ENCODE measurements at places on chromosomes 11 and 22.

GRCh38 chr22:47143249-47143938 is 380.9 kb downstream of the TBC1D22A start:
- DNase-seq = no peak

- DNase-seq = peak; percentile 86
Measured at GRCh38 chr11:41392596-41392995, 66.9 kb downstream of the LRRC4C start.

DNA sequence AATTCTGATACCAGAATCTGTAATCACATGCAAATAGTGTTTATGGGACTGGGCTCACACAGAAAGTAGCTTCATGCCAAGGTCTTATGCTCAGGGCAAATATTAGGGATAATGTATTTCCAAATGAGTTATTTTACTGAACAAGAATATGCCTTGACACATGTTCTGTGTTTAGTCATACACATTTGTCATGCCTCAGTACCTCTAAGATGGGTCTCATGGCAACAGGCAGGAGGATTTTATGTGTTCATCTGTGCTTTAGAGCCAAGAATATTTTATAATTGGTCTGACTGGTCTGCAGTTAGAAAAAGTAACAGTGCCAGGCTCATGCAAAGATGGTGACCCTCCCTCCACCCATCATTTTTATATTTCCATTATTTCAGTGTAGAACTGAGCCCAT is 49.1 kb downstream of the JAM3 start:
- DNase-seq = no peak

DNA sequence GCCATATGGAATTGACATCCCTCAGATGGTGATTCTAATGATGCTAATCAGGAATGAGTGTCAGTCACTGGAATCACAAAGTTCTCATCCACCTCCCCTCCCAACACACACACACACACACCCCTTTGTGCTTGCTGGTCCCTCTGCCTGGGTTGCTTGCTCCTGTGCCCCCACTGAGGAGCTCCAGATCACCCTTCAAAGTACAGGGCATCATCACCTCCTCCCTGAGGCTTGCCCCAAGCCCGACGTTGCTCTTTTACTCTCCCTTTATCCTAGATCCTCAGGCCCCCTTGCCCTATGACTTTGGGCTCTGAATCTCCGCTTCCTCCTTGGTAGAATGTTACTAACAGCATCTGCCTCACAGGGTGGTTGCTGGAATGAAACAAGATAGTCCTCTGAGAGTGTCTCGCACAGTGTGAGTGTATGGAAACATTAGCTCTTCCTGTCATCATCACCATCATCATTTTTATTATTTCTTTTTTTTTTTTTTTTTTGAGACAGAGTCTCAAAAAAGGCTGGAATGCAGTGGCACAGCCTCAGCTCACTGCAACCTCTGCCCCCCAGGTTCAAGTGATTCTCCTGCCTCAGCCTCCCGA is 3.4 kb downstream of the TOM1 start:
- DNase-seq = no peak

GRCh38 chr11:108906329-108906728 is 241.5 kb downstream of the DDX10 start:
- no peak for DNase-seq

DNA sequence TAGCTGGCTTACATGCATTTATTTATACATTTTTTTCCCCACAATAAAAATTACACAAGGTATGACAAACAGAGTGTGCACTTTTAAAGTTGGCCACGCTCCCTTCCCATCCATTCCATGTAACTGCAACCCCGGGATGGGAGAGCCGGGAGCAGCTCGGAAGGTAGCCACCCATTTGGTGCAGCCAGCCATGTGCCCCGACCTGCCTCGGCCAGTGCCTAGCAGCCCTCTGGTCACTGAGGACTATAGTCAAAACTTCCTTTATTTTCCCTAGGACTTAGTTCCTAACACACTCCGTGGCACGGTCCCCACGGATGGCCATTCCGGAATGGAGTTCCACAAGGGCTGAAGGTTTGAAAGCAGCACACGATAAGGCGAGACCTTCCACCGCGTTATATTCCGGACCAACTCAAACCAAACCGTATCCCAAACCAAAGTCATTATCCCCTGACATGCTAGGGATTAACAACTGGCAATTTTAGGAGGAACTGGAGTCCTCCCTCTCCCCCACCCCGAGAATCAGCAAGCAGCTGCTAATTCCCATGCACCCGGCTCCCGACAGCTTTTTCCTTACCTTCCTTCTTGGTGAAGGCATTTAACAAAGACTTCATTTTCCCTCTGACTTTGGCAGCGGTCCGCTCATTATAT is 426.4 kb downstream of the SHANK2 start:
- DNase-seq = peak; percentile 28

DNA sequence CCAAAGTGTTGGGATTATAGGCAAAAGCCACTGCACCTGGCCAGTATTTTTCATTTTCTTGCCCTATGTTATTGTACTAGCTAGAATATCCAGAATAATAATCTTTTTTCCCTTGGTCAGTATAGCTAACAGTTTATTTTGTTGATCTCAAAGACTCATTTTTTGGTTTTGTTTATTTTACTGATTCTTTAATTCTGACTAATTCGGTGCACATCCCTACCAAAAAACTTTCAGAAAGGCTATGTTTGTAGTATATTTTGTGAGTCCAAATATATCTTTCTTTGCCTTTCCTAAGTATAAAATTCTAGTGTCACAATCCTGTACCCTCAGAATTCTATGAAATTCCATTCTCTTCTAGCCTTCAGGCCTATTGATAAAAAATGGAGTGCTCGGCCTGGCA is 84.3 kb downstream of the PHF21A start:
- no peak for DNase-seq

DNA sequence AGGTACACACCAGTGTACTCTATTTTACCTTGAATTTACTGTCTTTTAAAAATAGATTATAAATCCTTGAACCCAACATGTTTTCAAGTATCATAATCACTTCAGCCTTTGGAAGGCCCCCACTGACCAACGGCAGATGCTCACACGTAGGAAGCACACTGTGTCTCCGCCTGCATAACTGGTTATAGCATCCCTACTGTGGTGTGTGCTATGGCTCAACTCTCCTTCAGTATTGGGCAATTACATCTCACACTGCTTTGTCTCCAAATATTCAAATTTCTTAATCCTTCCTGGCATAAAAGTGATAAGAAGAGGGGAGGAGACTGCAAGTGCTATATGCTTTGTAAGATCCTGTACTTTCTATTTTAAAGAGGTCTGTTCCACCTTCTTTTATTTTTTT is 165.7 kb downstream of the CADM1 start:
- DNase-seq = no peak

GRCh38 chr22:19667872-19668740 is 46.2 kb upstream of the SEPTIN5 start:
- no peak for DNase-seq

- DNase-seq = no peak
Measured at GRCh38 chr11:64723907-64724862, 1.2 kb upstream of the NRXN2 start.

GRCh38 chr11:72389116-72389515 is 45.2 kb downstream of the CLPB start:
- no peak for DNase-seq

DNA sequence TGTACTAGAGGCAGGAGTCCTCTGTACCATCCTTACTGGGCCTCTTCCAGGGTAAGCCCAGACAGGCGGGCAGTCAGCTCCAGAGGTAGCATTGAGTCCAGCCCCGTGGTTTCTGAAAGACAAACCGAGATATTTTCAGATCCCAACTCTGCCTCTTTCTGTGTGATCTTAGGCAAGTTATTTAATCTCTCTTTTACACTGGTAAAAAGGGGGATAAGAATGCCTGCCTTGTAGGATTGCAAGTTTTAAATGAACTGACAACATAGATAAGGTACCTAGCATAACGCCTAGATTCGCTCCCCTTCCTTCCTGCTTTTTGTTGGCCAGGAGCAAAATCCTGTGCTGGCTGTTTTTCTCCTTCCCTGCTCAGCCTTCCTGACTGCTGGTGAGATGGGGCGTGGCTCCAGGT is 56.4 kb upstream of the NNMT start:
- DNase-seq = no peak

- no peak for DNase-seq
Measured at GRCh38 chr11:101508370-101508769, 75.4 kb downstream of the TRPC6 start.

- no peak for DNase-seq
Measured at GRCh38 chr22:39765661-39766060, 127.9 kb downstream of the ENTHD1 start.

DNA sequence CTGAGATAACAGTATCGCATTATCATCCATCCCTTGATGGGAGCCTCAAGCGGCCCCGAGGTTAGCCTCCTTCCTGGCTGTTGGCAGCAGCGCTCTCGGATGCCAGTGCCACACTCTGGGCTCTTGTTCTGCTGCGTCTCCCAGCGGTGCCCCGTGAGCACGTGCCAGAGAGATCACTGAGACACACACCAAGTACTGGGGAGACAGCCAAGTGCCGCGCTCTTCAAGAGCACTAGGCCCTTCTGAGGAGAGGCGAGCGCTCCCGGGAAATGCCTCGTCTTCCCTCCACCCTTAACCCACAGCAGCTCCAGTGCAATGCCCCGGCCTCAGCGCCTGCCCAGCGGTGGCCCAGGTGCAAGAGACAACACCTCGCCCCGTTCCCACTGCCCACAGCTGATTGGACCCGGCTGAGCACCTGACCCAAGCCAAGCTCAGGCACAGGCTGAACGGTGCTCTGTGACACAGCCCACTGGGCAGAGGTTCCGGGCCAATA is 248.3 kb upstream of the NARS2 start:
- DNase-seq = no peak

DNA sequence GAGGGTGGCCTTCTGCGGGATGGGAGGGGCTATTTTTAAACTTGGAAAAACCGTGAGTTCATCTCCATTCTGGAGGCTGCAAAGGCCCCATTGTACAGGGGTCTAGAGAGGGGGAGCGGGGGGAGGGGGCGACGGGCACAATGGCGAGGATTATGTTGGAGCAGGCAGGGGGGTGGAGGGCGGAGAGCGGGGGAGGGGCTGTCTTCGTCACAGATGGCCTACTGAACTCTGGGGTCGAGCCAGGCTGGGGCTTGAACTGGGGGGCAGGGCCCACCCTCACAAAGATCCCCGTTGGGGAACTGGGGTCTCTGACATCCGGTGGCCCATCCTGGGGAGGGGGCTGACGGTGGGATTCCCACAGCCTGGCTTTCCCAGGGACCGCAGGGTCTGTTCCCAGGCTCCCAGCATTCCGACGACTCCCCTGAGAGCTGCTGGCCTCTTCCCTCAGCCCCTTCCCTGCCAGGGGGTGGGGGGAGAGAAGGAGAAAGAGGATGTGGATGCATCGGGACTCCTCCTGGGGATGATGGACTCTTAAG is 3.4 kb upstream of the MCAM start:
- peak; percentile 68 for DNase-seq

- no peak for DNase-seq
Measured at GRCh38 chr11:77441426-77441825, 32.5 kb downstream of the PAK1 start.

GRCh38 chr11:71129624-71130023 is 122.8 kb downstream of the SHANK2 start:
- DNase-seq = no peak

DNA sequence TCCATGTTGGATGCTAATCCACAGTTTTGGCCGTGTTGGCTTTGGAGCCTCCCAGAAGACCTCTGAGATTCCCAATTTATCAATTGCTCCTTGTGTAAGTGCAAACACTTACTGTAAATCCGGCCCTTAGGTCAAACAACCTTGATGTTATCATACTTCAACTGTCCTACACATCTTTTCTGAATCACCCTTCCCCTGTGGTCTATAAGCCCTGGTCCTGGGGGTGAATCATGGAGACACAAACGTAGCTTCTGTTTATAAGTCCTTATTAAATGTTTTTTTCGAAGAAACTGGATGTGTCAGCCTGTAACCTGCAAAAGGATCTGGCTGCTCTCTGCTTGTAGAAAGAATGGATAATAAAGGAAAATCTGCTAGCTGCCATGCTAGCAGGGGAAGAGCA is 1.7 kb upstream of the IL10RA start:
- DNase-seq = no peak

GRCh38 chr11:113373981-113374560 is 13.5 kb upstream of the ANKK1 start:
- no peak for DNase-seq

DNA sequence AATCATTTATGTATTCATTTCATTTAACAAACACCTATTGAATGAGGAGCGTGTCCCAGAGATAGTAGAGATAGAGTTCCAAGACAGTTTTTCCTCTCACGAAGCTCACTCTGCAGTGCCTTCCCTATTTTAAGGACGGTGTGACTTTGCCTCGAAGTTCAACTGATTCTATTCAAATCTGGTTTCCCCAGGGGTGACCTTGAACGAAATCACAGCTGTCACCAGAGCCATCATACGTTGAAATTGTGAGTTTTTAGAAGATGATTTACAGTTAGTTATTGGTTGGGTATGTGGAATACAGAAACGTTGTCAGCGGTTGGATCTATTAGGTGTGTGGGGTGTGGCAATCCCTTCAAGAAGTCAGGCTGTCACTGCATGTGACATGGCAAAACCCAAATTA is 33.9 kb upstream of the SESN3 start:
- no peak for DNase-seq

- DNase-seq = peak; percentile 94
Measured at GRCh38 chr11:72091292-72091691, 10.6 kb downstream of the LRRC51 start.

DNA sequence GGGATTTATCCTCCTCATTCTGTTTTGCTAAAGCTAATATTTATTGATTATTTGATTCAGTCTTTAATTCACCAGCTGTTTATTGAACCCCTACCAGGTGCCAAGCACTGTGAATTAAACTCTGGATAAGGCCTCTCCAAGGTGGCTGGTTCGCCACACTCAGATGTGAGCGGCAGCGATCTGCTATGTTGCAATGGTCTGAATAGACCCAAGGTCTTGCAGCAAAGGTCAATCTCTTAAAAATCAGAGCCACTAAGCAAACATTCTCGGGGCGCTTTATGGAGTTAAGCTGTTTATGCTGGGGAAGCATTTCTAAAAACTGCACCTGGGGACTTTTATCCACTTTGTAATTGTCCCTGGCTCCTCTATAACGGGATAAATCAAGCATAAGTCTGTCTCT is 10.5 kb upstream of the TSPAN18 start:
- no peak for DNase-seq
